ENCODE measurements at places on chromosomes 4 and X.

DNA sequence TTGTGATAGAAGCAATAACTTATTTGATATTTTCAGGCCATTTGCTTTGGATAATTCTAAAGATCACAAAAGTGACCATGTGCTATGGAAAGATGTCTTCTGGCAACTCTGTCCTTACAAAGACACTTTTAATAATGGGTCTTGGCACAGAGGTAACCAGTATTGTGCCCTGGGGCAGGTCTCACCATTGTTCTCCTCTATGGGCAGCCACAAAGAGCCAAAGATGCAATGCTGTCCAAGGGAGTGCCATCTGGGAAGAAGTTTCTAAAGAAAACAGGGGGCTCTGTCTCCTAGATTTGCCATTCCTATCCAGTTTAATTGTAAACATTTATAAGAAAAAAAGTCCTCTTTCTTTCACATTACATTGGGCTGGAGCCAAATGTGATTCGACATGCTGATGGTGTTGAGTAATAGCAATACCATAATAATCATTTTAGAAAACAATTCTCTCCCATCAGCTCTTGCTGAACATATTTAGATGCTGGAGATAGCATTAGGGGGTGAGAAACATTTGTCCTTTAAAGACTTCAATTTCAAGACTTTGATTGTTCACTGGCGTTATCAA lies 179.9 kb downstream of the KIT start:
- DNase-seq: peak; percentile 88

GRCh38 chrX:30787012-30787411 lies 102.0 kb downstream of the TAB3 start:
- DNase-seq: no peak

- DNase-seq: no peak
These were observed 18.3 kb downstream of the CD99L2 start for GRCh38 chrX:150879855-150880807.

DNA sequence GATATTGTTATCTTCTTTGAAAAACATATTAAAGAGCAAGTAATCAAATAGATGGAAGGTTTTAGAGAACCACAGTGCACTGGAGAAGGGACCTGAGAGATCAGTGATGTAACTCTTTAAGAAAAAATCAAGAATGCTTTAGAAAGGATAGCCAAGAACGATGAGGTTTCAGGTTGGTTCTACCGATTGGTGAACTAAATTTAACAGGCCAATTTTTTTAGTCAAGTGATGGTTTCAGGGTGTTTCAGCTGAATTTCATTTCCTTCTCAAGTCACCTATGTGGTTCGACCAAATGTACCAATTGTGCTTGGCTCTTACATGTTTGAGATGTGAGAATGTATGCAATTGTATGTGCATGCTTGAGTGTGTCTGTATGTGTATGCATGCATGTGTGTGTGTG lies 26.5 kb downstream of the HS3ST1 start:
- DNase-seq: no peak

DNA sequence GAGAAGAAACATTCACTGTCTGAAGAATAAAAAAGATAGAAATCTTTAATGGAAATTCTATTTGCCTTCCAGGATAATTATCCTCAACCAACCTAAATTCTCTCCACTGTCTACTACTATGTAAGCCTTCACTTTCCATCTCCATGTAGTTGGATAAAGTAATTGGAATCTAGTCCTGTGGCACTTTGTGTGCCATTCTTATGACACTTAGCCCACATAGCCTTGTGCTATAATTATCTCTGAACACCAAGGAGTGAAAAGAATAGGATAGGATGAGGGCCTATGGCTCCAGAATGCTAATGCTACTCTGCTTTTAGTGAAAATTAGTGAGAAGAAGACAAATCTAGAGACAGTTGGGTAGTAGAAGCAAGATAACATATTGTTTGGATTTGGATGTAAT lies 20.2 kb downstream of the PRSS48 start:
- DNase-seq: no peak

DNA sequence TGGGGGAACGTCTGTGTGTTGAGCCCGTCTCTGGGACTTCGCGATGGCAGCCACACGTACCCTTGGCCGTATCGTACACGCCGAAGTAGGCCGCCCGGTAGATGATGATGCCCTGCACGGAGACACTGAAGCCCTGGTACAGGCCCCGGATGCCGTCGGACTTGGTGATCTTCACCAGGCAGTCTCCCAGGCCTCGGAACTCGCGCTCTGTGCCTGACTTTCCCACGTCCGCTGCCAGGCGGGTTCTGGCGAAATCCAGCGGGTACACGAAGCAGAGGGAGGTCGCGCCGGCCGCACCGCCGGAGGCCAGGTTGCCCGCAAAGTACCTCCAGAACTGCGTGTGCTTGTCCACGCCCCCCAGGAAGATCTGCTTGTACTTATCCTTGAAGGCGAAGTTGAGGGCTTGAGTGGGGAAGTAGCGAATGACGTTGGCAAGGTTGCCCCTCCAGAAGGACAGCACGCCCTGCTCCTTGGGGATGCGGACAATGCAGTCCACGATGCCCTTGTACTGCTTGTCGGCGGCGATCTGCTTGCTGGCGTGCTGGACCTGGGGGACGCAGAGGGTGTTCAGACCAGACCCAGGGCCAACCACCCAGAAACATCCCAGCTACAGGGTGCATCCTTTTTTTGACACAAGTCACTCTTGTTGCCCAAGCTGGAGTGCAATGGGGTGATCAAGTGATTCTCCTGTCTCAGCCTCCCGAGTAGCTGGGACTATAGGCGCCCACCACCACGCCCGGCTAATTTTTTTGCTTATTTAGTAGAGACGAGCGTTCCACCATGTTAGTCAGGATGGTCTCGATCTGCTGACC lies 2.5 kb downstream of the SLC25A6 start:
- DNase-seq: no peak

GRCh38 chr4:19684084-19684483 lies 567.6 kb upstream of the SLIT2 start:
- DNase-seq: no peak

DNA sequence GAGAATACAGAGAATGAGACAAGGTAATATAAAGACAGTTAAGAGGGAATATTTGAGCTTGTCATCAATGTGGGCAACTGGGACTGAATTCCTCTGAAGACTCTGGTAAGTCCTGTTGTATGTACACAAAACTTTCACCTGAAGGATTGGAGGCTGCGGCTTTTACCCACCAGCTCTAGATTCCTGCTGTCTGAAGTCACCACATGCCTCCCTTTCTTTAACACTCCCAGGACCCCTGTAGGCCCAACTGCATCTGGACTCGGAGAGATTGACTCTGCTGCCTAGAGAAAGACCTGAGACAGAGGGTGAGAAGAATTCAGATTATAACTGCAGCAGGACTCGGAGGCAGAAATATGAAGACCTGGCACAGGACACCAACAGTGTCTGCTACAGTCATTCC lies 1048.0 kb downstream of the PDHA2 start:
- no peak for DNase-seq

- DNase-seq: peak; percentile 30
These were observed 11.8 kb upstream of the TMEM192 start for GRCh38 chr4:165124488-165124887.

- DNase-seq: no peak
These were observed 788.9 kb downstream of the RPA4 start for GRCh38 chrX:97672608-97673007.

DNA sequence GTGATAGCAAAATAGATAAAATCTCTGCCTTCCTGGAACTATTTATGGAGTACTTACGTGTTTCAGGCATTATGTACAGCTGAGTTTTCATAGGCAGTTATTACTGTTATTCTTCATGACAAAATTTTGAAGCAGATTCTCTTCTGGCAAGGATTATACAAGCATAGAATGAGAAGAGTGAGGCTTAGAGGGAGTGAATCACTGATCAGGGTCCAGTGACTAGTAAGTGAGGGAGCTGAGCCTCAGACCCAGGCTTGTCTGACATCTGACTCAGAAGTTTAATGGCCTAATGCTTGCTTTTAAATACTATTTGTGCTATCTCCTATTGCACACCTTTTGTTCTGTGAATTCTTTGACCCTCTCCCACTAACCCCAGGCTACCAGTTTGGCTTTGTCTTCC lies 110.6 kb downstream of the DTHD1 start:
- no peak for DNase-seq

GRCh38 chr4:114364857-114365256 lies 233.8 kb upstream of the UGT8 start:
- DNase-seq: no peak

DNA sequence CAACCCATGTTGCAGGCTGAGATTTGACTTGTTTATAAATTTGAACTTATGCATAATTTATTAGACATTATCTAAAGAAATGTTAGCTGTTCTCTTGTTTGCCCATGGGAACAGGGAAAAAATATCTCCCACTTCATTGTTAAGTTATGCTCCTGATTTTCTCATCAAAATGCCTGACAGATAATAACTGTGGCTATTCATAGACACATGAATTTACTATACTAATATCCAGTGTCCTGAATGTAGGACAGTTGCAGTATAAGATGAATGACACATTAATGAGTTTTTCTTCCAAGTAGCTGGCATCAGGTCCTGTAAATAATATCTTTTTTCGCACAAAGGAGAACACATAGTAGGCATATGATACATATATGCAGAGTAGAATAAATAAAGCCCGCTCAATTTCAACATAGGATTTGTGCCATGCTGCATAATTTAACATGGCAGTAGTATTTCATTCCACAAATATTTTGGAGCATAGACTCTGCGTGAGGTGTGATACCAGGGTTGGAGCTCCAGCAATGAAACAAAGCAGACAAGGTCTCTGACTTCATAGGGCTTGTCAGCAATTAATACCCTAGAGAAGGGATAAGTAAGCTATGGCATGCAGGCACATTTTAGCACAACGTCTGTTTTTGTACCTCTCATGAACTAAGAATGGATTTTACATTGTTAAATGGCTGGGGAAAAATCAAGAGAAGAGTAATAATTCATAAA lies 40.4 kb upstream of the DDX53 start:
- DNase-seq: no peak

DNA sequence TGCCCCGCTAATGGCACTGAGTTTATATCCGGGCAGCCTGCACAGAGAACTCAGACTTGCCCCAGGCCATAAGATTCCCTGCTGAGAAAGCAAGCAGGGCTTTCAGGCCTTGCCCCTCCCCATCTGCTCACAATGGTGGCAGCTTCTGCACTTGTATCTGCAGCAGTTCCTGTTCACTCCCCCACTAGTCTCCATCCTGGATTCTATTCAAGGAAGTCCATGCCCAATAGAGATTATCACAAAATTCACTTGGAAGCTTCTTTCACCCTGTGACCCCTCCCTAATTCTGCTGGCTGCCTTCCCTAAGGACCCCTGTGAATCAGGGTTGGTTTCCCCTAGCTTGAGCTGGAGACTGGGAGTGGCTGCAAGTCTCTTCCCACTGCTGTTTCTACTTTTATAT lies 34.5 kb upstream of the UCP1 start:
- DNase-seq: no peak

DNA sequence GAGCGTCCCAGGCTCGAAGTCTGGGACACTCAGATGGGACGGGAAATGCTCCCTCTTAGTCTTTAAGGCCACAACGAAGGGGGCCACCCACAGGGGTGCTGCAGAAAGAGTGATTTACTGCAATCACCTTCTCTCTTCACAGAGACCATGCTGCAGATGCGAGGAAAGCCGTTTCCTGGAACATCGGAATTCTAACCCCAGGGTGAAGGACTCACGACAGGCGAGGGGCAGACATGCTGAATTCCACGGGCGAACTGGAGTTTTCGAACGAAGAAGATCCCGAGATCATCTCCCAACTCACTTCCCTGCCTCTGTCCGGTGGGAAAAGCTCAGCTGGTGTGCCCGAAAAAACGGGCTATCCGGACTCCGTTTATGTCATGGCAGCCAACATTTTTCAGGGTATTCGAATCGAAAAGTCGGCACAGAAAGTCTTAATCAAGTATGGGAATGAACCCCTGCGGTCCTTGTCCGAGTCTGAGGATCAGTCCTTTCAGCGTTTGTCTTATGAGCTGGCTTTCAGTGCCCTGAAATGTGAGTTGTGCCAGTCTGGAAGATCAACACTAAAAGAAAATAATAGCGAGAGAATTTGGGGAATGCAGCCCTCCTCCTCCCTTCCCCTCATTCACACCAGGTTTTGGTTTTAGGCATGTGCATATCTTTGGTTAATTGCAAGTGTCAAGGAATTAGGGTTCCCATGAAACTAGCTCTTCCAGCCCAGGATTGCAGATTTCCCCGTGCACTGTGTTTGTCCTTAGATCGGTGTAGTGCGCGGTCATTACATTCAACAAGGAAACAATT lies 905 bp downstream of the NSUN7 start:
- no peak for DNase-seq

GRCh38 chr4:26958925-26959653 lies 98.4 kb downstream of the STIM2 start:
- no peak for DNase-seq

DNA sequence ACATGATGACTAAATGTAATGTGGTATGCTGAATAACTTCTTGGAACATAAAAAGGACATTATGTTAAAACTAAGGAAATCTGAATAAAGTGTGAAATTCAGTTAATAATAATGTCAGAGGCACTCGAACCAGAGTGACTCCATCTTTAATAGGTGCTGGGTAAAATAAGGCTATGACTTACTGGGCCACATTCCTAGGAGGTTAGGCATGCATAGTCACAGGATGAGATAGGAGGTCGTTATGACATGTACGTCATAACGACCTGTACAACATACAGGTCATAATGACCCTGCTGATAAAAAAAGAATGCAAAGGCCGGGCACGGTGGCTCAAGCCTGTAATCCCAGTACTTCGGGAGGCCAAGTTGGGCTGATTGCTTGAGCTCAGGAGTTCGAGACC lies 28.9 kb upstream of the OPHN1 start:
- DNase-seq: peak; percentile 4

DNA sequence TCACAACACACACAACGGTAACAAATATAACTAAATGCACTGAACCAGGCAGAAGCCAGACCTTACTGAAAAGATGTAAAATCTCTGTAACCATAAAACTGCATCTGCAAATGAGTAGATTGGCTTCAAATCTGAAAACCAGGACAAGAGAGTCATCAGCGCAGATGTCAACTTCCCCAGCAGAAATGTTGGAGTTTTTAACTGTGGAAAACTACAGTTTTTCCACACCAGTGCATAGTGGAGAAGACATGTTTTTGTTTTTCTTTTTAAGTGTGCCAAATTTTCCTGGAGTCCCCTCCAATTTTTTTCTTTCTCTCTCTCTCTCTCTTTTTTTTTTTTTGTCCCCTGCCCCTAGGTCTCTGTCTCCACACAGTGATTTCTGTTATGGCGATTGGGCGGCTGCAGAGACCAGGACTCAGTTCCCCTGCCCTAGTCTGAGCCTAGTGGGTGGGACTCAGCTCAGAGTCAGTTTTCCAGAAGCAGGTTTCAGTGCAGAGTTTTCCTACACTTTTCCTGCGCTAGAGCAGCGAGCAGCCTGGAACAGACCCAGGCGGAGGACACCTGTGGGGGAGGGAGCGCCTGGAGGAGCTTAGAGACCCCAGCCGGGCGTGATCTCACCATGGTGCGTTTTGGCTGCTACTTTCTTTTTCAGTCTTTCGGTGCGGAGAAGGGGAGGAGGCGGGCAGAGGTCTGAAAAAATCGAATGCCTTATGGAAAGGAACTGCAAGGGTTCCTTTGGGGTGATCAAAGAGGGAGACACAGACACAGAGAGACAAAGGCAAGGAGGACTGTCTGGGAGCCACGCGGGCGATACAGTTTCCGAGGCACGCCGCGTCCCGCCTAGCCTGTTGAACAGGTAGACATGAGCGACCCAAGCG lies at the start of gene GUCY1A1:
TSS of gene GUCY1A1 (plus strand) at position 505 of the 878 bp plus-strand sequence. CDS start 30,020 bp downstream, outside the sequence.
- DNase-seq: no peak

- peak; percentile 55 for DNase-seq
These were observed 160.2 kb downstream of the NHS start for GRCh38 chrX:17535229-17535628.

GRCh38 chrX:137052643-137053235 lies 18.9 kb upstream of the GPR101 start:
- no peak for DNase-seq
